ENCODE measurements at places on chromosomes 5 and 9. TPM values are rescaled to one million over a fixed set of nuclear protein-coding genes. Genes with fewer than 3 reads are reported as not detected.

SREK1IP1 gene
- total RNA-seq: 14.0 TPM

PAM gene
- 22.1 TPM for total RNA-seq

RORB gene
- 1.8 TPM for total RNA-seq

SLC34A3 gene
- not detected for total RNA-seq

SLC6A7 gene
- under 0.01 TPM for total RNA-seq

TIMD4 gene
- 25.4 TPM for total RNA-seq

STK10 gene
- 22.0 TPM for total RNA-seq

PAPPA gene
- total RNA-seq: 0.28 TPM

AK3 gene
- 25.1 TPM for total RNA-seq

CTSV gene
- 129 TPM for total RNA-seq

C1QTNF3 gene
- 5.0 TPM for total RNA-seq

ISCA1 gene
- total RNA-seq: 26.1 TPM

SLCO4C1 gene
- total RNA-seq: 1.0 TPM

SPIN1 gene
- 36.9 TPM for total RNA-seq

SLC46A2 gene
- total RNA-seq: 24.6 TPM

SUSD3 gene
- 43.8 TPM for total RNA-seq

TTLL11 gene
- total RNA-seq: 2.1 TPM

NOXA1 gene
- 1.9 TPM for total RNA-seq

RASGRF2 gene
- total RNA-seq: 0.76 TPM

FOXD4 gene
- total RNA-seq: 0.38 TPM

FST gene
- total RNA-seq: 1.6 TPM
